ENCODE measurements at places on chromosomes 5 and 9.

DNA sequence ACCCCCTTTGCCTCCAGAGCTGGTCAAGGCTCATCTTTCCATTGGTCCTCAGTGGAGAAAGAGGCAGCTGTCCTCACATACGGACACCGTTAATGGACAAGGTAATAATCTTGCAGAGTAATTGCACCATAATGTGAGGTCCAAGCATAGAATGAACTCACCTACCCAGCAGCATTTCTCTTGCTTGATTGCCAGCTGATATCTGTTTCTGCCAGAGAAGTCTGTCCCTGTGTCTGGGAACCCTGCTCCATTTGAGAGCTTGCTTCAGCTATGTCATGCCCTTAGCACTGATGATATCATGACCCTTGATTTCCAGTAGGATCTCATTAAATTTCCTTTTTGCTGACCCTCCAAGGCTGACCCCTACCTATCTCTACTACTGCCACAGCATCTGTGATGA, 154.6 kb downstream of the PIK3R1 start:
- DNase-seq: no peak

DNA sequence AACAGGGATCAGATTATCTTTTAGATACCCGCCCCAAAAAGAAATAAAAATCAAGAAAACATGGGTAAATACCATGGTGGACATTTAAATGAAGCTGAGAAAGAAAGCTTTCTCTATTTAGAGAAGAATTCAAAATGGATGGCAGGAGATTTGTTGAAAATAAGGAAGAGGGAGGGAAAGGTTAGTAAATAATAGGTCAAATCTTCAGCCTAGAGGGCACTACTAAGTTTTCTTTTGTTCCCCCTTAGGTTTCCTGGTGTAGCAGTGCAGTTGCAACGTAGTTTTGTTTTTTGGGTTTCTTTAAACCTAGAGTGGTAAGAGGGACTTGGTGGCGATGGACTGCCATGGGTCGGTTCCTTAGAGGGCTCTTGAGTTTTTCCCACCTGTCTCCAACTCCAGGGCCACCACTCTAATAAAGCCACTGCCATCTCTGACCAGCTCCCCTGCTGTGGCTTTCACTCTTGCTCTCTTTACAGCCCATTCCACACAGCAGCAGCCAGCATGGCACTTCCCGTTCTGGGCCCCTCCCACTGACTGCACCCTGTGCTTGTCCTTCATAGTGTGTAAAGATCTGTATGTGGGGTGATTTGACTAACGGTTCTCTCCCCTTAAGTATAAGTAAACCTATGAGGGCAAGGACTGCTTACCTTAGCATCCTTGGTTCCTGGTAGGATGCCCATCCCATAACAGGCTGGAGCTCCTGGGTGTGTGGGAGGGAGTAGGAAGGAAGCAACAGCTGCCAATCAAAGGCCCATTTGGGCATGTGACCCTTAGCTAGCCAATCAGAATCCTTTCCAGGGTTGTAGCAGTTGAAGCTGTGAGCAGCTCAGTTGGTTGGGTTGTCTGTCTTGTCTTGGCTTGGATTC, 118.3 kb downstream of the SLC1A3 start:
- DNase-seq: no peak

DNA sequence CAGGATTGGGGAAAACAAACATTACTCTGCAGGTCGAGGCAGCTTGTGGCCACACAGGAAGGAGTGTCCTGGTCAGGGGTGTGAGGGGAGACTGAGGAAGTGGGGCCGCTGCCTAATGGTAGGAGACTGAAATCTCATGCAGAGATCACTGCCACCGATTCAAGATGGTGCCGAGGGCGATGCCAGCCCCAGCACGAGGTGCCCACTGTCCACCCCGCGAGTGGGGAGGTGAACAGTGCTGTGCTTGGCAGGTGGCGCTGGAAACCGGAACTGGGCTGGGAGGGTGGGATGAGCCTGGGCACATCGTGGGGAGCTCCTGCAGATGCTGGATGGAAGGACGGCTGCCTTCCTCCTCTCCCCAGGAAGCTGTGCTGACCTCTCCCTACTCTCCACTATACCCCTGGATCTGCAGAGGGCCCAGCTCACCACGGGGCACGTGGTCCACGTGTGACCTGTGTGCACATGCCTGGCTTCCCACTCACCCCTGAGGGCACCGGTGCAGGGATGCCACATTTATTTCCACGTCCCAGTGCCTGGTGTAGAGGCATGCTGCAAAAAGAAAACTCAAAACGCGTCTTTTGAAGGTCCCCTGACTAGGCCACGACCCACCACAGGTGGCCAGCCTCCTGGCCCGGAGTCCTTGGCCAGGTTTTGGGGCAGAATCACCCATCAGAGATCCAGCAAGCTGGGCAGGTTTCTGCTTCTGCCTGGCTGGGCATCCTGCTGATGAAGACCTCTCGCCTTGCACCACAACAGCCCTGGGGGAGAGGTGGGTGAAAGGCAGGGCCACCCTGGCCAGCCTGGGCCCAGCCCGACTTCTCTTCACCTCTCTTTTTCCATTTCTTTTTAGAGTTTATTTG, 71.7 kb upstream of the FCN1 start:
- no peak for DNase-seq

DNA sequence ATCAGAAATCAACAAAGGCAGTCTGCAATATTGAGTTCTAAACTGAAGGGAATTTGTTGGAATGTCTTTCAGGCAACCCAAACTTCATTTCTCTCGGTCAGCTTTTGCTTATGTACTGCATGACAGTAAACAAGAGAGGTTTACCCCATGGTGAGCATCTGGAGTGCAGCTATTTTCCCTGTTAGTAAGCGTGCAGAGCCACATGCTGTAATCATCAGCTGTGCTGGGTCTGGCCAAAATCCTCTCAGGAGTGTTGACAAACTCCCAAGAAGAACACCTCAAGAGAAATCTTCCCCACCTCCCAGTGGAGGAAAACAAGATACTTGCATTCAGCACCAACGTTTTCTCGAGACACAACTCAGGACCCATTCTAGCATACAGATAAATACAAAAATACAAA, 83.6 kb upstream of the ADAMTSL1 start:
- peak; percentile 32 for DNase-seq

DNA sequence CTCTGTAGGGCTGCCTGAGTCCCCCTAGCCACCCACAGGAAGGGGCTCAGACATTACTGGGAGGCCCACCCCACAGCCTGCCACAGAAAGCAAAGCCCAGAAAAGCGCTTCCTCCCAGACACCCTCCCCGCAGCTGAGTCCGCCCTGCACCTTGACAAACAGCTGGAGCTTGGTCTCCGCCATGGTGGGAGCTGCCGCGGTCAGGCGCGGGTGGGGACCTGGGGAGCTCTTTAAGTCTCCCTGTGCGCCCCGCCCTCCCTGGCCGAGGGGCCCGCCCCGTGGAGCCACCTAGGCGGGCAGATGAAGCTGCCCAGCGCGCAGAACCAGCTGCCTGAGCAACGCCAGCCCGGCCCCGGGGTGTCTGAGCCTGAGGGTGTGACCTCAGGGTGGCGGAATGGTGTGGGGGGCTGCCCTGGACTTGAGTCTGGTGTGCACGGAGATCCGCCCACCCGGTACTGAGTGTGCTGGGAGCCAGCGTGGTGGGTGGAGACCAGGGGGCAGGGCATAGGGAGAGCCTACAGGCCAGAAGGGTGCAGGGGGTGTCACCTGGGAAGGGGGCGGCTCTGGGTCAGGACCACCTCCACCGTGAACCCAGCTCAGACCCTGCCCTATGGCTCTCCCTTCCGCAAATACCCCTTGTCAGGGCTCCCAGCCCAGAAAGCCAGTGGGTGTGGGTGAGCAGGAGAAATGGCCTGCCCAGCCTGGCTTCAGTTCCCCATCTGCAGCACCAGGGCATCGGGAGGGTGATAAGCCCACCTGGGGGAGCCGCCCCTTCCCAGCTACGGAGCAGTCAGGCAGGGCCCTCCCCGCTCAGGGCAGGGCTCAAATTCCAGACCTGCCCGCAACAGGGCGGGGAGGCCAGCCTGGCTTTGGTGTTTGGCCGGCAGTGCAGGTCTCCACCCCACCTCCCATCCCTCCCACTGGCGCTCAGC, at the start of gene CLIC3:
TSS of gene CLIC3 (minus strand) at position 208 of the 932 bp plus-strand sequence. CDS start at position 183, 25 bp downstream.
- no peak for DNase-seq

- DNase-seq: no peak
Observed at GRCh38 chr5:80187421-80188090, 68.3 kb downstream of the SERINC5 start.

GRCh38 chr5:14818931-14819790, 52.4 kb downstream of the ANKH start:
- no peak for DNase-seq

DNA sequence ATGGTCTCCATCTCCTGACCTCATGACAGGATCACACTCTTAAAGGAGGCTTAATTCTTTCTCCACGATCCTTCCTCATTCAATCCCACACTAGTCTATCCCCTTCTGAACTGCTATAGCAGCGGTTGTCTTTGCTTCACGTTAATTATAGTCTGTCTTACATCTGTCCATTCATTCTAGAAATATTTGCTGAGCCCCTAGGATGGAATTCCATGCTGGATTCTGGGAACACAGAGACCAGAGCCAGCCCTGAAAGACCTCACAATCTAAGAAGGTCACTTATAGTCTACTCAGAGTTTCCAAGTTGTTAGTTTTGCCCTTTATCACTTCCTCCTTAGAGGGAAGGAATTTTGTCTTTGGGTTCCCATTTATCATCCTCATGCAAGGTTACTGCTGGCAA, 193.5 kb downstream of the GAS1 start:
- DNase-seq: no peak

DNA sequence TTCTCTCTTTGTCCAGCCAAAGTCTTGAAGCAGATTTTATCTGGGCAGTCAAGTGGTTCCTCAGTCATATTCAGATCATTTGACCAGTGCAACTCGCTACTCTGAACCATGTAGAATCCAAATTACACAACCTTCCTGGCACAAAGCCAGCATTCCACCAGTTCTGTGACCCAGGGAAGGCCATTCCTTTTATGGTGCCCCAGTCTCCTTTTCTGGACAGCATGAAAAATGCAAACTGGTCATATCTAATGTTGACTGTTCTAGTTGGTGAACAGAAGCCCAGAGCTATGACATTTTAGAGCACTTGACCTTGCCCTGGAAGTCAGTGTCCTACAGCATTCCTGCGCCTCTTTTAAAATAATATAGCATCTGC, 364.6 kb downstream of the BRINP1 start:
- DNase-seq: peak; percentile 52

GRCh38 chr5:40655138-40655537, 24.6 kb upstream of the PTGER4 start:
- DNase-seq: no peak

DNA sequence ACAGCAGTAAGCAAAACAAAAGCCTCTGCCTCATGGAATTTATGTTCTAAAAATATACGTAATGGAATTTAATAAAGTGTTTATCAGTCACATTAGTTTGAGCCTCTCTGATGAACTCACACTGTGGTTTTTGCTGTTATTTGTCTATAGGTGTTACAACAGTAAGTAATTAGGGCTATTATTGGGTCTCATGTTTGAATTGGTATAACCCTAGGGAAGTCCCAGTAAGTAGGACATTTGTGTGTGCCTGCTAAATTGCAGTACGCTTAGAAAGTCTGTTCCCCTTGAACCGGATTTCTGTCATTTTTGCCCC, 197.6 kb downstream of the NR3C1 start:
- DNase-seq: no peak

DNA sequence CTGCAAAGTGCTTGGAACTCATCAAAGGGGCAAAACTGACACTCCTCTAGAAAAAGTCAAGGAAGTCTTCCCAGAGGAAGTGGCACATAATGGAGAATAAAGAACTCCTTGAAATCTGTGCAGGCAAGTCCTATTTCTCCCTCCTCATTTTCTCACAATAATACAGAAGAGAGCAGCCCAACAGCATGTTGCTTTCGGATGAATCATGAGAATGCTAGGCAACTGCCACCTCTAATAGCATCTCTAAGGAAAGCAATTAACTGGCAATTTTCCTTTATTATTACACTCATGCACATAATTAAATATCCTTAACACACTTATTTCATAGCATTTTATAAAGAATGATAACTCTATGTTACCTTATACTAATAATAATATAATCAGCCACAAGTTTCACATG, 122.2 kb upstream of the PTGER4 start:
- peak; percentile 9 for DNase-seq

DNA sequence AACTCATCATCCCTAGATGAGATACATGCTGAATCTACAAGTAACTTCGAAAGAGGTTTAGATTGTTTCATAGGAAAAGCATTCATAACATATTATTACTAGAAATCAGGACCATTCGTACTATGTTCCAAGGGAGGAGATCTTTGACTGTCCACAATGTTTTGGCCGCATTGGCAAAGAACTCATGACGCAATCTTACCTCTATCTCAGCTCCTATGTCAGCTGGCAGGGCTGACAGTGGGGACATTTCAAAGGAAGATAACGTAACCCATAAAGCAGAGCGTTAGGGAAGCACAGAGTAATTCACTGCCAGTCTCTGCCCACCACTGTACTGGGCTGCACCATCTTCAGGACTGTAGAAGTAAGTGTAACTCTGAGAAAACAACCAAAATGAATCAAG, 69.7 kb downstream of the EFNA5 start:
- DNase-seq: no peak

DNA sequence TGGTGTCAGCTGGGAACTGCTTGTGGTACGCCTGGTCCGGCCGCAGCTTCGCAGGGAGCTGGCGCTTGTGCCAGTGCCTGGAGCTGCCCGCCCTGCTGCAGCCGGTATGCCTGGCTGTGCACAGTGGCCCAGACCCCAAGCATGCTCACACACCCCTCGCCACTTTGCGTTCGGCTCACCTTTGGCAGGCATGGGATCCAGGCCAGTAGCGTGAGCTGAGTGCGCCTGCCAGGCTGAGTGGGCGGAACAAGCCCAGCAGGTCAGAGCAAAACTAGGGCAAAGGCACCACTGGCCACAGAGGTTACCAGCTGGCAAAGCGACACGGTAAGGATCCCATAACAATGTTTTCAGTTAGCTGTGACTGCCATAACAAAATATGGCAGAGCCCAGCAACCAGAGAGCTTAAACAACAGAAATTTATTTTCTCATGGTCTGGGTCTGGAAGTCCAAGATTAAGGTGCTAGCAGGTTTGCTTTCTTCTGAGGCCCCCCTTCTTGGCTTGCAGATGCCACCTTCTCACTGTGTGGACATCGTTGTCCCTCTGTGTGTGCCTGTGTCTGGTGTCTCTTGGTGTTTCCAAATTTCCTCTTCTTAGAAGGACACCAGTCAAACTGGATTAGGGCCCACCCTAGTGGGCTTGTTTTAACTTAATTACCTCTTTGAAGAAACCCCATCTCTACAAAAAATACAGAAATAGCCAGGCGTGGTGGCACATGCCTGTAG, 61.6 kb downstream of the PSAT1 start:
- DNase-seq: no peak

Data from eye (tissue), 1 donor.